ENCODE measurements at places on chromosomes 4 and X.

DNA sequence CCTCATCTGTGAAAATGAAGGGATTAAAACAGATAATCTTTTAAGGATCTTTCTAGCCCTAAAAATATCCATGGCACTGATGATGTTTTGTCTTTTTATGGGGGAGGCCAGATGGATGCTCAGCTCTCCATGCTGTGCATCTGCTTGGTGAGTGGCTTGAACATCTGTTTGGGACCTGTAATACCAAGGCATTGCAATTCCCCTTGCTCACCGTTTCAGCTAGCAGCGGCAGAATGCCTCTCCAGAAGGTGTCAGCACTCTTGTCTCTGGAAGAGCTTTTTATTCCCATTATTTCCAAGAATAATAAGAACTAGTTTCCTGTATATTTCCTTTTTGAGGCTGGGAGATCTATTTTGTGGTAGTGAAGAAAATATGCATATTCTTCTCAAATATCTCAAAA lies 151.9 kb upstream of the ANK2 start:
- DNase-seq = no peak

DNA sequence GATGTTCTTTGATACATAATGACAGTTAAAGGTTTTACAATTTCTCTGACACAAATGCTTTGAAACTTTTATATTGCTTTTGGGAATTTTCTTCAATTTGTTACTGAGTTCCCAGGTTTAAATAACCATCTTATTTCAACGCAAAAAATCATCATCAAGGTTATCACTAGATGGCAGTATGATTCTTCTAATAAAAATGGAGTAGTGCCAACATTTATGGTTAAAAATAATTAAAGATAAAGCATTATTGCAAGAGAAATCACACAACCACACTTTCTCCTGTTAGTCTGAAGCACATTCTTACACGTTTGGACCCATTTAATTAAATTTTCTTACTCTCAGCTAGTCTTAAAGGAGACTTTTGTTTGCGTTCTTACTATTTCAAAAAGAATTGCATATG lies 611.3 kb upstream of the CPXCR1 start:
- DNase-seq = no peak

DNA sequence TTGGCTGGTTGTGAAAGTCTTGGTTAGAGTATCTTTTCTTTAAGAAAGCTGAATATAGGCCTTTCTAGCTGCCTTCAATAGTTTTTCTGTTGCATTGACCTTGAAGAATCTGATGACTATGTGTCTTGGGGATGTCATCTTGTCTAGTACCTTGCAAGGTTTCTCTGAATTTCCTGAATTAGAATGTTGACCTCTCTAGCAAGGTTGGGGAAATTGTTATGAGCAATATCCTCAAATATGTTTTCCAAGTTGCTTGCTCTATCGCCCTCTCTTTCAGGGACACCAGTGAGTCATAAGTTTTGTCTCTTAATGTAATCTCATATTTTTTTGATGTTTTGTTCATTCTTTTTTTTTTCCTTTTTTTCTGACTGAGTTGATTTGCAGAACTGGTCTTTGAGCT lies 194.7 kb downstream of the RAB28 start:
- DNase-seq = peak; percentile 5

DNA sequence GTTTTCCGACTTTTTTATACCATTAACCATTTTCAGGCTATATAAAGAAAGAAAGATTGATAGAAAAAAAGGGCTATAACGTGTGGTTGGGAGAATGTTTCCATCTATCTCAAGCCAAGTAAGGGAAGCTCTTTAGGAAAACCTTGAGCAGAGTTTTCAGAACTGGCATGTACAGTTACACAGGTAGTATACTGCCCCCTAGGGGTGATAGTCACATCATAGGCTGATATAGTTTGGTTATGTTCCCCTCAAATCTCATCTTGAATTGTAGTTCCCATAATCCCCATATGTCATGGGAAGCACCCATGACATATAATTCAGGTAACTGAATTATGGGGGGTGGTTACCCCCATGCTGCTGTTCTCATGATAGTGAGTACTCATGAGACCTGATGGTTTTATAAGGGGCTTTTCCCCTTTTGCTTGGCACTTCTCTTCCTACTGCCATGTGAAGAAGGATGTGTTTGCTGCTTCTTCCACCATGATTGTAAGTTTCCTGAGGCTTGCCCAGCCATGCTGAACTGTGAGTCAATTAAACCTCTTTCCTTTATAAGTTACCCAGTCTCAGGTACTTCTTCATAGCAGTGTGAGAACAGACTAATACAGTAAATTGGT lies 186.8 kb downstream of the TMA16 start:
- peak; percentile 14 for DNase-seq

DNA sequence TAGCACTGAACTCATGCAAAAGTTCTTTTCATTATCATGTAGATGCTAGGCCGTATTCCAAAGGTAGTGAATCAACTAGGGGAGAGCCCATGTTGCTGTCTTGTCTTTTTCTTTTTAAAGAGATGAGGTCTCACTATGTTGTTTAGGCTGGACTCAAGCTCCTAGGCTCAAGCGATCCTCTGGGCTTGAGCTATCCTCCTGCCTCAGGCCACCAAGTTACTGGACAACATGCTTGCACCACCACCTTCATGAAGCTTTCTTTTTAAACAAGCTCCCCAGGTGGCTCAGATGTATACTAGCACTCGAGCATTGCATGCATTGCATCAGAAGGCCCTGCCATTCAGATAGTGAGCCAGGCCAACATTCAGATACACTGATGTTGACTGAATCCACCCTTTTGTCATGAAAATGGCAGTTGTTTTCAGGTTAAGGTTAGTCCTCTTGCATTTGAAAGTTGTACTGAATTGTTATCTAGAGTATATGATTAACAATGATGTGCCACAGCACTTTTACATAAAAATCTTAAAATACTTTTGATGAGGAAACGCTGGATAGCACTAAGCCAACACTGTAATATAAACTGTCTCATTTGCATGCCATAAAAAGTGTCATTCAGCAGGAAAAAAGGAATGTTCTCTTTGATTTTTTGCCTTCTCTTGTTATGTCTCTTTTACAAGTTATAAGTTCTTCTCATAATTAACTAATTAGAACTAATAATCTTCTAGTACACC lies 76.7 kb downstream of the FNIP2 start:
- DNase-seq = no peak

- no peak for DNase-seq
Observed at GRCh38 chr4:102578819-102579218, 77.7 kb downstream of the NFKB1 start.

GRCh38 chr4:39390603-39391002 lies 16.1 kb upstream of the KLB start:
- no peak for DNase-seq

- DNase-seq = no peak
Observed at GRCh38 chrX:44319550-44319949, 23.9 kb downstream of the EFHC2 start.

DNA sequence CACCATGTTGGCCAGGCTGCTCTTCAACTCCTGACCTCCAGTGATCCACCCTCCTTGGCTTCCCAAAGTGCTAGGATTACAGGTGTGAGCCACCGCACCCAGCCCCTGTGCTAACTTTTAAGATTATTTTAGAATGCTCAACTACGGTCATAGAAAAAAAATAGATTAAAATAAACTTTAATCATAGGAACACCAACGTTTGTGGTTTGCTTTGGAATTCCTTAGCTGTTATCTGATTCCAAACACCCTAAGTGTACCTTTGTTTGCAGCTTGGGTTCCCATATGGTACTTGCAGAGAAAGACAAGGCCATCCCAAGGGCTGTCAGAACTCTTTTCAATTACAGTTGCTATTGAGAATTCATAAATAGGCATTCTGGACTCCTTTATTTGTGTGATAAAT lies 90.1 kb upstream of the EFHC2 start:
- no peak for DNase-seq

- no peak for DNase-seq
Observed at GRCh38 chr4:128337863-128338262, 50.2 kb upstream of the PGRMC2 start.

Data from muscle of back (tissue), 13 donors.